Keratinocyte (primary cell): ENCODE measurements at places on chromosomes 4 and X. TPM values are rescaled to one million over a fixed set of nuclear protein-coding genes. Genes with fewer than 3 reads are reported as not detected.

The FGFRL1 gene
- polyA plus RNA-seq, result 2.8 to 8.1 TPM (median 4.9 TPM) in 3 replicates

DNA sequence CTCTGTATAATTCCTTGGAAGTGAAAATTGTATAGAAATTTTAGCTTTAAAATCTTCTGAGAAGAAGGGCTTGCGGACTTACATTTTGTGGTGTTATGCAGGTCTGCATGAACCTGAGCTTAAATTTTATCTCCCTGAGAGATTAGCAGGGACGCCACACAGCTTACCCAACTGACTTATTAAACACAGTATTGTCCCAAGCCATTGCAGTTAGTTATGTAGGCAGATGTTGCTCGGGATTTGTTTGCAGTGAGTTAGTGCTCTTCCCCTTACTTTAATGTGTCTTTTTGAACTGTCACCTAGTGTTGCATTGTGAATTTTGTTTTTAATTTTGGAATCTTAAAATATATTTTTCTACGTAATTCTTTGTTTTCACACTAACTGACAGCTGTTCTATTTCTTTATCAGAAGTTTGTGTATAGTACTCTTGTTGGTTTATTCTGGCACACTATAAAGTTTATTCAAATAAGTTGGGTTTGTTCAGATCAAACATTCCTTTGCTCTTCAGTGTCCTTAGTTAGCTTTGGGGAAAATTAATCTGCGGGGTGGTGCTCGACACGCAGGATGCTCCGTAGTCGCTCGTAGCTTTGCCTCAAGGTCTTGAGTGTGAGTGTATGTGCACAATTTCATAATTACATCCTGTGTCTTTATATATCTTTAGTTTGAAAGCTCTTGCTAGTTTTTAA is 145.4 kb downstream of the STIM2 start:
- no peak for DNase-seq
- H3K4me1 ChIP-seq, result peaks cover 11% of the 10 kb centered on the region
- H3K27ac ChIP-seq, result no peak overlapping the region
- no peak overlapping the region for H3K4me3 ChIP-seq
- no peaks in the 10 kb centered on the region for H3K27me3 ChIP-seq

DNA sequence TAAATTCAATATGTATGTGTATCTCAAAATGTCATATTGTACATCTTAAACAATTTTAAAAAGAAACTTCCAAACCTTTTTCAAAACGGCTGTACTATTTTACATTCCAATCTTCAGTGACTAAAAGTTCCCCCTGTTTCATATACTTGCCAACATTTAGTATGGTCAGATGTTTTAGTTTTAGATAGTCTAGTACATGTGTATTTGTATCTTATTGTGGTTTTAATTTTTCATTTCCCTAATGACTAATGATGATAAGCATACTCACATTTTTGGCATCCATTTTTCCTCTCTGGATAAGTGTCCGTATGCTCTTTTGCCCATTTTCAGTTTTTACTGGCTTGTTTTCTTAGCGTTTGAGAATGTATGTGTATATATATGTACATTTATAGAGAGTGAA is 212.2 kb upstream of the MAGEB18 start:
- H3K36me3 ChIP-seq, result no peaks in the 10 kb centered on the region
- no peaks in the 10 kb centered on the region for H3K4me1 ChIP-seq
- no peak overlapping the region for H3K27ac ChIP-seq
- no peak for DNase-seq
- no peak overlapping the region for H3K4me3 ChIP-seq
- no peaks in the 10 kb centered on the region for H3K27me3 ChIP-seq

DNA sequence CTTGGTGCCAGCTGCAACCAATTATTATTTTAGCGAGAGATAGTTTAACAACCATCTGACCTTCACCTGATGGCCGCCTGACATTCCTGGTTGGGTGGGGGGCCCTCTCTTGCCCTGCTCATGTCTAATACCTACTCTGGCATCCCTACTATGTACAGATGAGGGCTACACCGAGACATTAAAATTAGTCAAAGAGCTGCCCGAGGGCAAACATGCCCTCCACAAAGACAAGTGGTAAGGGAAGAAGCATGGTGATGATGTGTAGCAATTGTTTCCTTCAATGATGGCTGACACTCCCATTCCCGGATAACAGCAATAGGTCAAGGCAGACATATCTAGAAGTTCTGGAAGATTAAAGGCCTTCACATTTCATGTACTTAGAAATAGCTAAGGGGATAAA is 49.6 kb downstream of the MAP7D3 start:
- H3K4me1 ChIP-seq, result peaks cover 4% of the 10 kb centered on the region
- no peaks in the 10 kb centered on the region for H3K36me3 ChIP-seq
- H3K27ac ChIP-seq, result no peak overlapping the region
- H3K27me3 ChIP-seq, result no peaks in the 10 kb centered on the region
- DNase-seq, result no peak
- H3K4me3 ChIP-seq, result no peak overlapping the region

DNA sequence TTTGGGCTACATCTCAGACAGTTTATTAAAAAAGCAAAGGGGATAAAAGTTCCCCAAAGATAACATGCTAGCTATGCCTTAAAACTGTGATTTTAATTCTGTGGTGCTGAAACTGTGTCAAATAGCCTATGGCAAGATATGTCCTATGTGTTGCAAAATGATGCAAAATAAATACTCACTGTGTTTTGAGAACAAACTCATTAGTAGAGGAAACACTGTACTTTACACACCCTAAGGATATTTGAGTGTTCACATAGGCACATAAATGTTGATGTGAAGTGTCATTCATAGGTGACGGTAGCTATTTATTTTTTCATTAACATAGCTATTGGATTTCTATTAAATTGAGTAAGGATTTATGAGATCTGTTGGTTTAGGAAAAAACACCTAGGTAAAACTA is 351.9 kb downstream of the FAT4 start:
- no peaks in the 10 kb centered on the region for H3K4me1 ChIP-seq
- H3K36me3 ChIP-seq, result no peaks in the 10 kb centered on the region
- no peak overlapping the region for H3K27ac ChIP-seq
- no peak for DNase-seq
- no peak overlapping the region for H3K4me3 ChIP-seq

GRCh38 chrX:78650906-78651437 is 8.2 kb downstream of the RTL3 start:
- peaks cover 9% of the 10 kb centered on the region for H3K4me1 ChIP-seq
- DNase-seq, result no peak
- no peak overlapping the region for H3K4me3 ChIP-seq
- no peak overlapping the region for H3K27ac ChIP-seq
- H3K36me3 ChIP-seq, result no peaks in the 10 kb centered on the region
